ENCODE measurements at places on chromosomes 1 and 21.

DNA sequence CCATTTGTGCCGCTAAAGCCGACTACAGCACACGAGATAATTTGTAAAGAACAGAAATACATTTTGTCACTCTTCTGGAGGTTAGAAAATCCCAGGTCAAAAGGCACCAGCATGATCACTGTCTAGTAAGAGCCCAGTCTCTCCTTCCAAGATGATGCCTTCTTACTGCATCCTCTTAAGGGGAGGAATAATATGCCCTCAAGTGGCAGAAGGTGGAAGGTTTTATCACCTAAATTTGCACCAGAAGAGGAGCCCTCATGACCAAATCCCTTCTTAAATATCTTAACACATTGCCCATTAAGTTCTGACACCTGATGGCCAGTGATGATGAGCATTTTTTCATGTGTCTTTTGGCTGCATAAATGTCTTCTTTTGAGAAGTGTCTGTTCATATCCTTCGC is 326.7 kb upstream of the RGS18 start:
- DNase-seq, result no peak

- DNase-seq, result no peak
Observed at GRCh38 chr1:218292515-218292914, 7.4 kb downstream of the RRP15 start.

- no peak for DNase-seq
Observed at GRCh38 chr1:230749150-230749549, 2.0 kb downstream of the CAPN9 start.

DNA sequence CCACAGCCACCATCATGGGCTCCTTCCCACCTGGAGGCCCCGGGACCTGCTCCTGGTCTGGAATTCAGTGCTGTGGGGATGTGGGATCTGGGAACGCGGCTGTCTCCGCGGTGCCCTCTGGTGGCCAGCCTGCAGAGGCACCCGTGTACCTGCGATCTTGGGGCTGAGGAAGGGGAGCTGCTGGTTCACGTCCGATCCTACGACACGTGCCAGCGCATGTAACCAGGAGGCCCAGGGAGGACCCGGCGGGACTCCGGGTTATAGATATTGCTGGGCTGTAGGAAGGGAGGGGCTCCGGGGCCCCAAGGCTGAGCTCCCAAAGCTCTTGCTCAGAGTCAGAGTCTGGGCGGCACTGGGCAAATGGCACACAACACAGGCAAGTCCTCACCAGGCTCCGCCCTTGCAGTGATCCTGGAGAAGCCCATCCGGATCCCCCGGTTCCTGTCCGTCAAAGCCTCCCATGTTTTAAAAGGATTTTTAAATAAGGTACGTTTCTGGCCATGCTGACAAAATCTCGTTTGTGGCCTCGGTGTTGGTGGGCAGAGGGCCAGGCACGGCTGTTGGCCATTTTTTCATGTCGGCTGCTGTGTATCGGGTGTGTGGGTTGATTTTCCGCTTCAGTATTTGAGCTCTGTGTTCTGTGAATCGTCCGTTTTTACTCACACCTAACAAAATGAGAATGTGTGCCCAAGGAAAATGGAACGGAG is 20.1 kb downstream of the FAAP20 start:
- no peak for DNase-seq

- no peak for DNase-seq
Observed at GRCh38 chr1:200794506-200795065, 55.9 kb downstream of the CAMSAP2 start.

GRCh38 chr1:152043870-152044269 is 7.1 kb upstream of the S100A11 start:
- no peak for DNase-seq

GRCh38 chr1:246428542-246429308 is 78.4 kb downstream of the SMYD3 start:
- DNase-seq, result no peak

- no peak for DNase-seq
Observed at GRCh38 chr1:205637854-205638468, 6.2 kb upstream of the ELK4 start.

DNA sequence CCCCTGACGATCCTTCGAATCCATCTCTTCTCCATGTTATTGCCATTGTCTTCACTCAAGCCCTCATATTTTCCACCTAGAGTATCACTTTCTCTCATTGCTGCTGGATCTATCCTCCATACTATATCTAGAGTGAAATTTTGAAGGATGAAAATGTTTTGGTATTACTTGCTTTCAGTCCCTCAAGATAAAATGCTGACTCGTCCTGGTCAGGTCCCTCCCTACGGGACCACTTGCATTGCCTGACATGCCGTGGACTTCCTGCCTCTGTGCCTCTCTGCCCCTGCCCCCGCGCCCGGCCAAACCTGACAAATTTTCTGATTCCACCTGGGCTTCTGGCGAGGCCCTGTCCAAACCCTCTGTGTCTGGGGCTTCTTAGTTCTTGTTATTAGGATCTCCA is 23.6 kb downstream of the SPATA46 start:
- no peak for DNase-seq

- no peak for DNase-seq
Observed at GRCh38 chr1:205073511-205073910, 10.7 kb downstream of the TMEM81 start.

DNA sequence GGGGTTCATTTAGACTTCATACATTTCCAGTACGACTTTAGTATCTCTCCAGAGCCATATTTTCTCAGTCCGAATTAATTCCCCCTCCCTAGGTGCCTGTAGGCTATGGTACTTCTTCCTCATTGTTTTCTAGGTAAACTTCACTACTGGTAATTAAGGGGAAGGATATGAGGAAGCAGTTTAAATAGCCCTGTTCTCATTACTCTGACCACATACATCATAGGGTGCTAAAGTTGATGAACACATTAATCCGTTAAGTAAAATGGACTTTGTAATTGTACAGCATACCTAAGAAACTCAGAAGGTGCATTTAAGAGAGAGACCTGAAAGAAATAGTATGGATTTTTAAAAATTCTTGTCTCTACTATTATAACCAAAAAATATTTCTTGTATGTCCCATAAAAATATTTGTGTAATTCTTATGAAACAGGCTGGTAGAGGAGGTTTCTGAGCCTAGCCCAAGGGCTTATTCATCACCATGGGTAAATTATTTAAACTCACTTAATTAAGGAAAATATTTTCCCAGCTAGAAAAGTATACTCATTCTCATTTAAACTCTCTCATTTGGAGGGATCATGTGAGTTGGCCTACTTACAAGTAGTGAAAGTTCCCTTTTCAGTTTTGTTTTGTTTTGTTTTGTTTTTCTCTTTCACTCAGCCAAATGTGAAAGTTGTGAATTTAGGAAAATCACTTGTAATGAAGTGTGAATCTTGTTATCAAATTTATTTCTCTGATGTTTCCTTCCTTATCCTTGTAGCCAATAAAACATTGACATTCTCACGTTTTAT is 2.0 kb downstream of the PRMT6 start:
- DNase-seq, result no peak

GRCh38 chr1:160910170-160910750 is 25.3 kb upstream of the ITLN1 start:
- DNase-seq, result no peak

DNA sequence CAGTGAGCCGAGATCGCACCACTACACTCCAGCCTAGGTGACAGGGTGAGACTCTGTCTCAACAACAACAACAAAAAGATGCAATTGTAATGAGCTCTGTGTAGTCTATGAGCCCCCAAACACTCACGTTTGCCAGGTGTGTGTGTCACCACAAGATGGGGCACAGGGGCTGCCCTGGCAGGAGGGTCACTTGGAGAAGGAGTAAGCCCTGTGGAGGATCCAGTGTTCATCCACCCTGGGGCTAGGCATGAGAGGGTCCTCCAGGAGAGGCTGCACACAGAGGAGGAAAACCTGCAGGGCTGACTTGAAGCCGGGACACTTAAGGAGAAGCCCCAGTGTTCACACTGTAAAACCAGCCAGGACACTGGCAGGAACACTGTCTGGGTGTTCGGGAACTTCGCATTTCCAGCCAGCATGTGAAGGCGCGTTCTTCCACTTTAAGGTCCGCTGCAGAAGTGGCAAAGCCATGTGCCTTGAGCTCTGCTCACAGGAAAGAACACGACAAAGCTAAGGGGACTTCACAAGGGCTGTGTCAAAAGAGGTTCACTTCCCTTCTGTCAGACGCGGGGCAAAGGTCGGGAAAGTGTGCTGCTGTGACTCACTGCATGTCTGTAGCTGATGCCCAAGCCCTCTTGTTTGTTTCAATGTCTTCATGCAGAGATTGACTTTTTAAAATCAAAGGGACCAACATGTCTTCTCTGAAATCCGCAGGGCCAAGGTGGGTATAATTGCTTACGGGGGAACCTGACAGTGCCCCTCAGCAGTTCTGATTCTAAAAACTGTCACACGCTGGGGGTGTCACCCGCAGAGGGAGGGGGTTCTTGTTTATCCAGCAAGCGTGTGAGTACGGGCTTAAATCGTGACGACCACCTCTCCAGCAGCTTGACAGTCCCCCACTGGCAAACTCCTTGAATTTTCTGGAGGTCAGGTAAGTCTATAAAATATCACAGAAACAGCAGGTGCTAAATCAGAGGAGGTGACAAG is 102.8 kb downstream of the RIPK4 start:
- no peak for DNase-seq

DNA sequence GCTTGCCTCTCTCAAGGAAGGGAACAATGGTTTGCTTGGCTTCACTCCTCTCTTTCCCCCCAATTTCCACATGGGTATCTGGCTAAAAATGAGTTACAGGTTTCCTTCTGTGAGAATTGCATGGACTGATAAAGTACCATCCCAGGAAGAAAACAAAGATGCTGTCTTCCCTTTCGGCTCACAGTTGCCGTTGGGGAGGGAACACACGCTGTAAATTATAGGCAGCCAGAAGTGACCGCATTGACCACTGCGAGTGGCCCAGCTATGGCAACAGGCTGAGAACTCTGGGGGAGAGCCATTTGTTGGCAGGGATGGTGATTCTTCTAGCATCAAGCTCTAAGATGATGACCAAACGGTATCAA is 2.9 kb downstream of the RUNX1 start:
- DNase-seq, result no peak

DNA sequence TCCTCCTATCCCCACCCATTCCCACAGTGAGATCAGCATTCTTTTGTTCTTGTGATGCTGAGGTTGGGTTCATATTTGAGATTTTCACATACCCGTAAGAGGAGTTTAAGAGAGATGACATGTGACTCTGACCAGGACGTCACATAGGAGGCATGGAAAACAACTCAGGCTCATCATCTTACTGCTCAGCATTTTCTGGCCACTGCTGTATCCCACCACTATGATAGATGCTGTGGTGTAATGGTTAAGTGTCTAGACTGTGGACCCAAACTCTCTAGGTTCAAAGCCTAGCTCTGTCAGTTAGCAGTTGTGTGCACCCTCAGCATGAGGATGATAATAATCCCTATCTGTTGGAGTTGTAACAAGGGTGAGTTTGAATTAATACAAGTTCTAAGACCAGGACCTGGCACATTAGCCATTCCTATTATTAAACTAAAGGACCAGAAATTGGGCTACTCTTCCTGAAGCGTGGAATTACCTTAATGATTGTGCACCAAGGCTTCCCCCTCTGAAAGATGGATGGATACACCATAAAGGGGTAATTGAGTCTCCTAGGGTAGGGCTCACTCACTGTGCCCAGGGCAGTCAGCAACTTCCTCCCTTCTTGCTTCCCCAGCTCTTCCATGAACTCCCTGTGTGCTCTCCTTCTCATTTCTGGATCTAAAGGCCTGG is 40.9 kb downstream of the LGR6 start:
- no peak for DNase-seq

DNA sequence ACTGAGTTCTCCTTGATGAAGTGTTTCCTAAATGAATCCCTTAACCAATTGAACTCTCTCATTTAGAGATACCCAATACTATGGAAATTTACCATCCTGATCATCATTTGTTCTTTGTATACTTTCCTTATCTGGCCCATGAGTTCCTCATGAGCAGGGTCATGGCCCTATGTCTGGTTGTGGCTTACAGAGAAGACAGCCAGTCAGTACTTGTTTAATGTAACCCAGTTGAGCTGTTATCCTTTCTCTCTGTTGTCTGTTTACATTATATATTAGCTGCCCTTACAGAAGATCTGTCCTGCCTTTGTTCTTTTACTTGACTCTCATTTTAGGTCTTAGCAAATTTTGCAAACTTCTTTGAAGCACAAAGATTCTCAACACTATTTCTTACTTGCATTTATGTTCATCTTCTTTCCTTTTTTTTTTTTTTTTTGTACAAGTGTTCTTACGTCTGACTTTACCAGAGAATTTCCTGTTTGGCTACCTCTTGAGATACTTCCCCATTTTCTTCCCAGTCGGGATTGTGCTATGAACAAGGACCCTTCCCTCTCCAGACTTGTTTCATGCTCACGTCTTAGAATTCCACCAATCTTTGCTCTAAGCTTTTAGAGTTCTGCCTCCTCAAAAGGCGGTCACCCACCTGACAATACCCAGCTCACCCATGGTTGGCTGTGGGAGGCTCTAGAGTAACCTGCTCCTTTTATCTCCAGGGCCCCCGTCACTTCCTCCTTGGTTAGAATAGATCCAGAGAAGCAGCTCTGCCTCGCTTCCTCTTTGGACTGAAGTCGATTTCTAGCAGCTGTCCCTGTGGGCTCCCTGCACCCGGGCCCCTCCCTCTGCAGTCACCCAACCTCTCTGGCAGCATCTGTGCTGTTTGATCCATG is 53.6 kb upstream of the RUNX1 start:
- DNase-seq, result no peak

DNA sequence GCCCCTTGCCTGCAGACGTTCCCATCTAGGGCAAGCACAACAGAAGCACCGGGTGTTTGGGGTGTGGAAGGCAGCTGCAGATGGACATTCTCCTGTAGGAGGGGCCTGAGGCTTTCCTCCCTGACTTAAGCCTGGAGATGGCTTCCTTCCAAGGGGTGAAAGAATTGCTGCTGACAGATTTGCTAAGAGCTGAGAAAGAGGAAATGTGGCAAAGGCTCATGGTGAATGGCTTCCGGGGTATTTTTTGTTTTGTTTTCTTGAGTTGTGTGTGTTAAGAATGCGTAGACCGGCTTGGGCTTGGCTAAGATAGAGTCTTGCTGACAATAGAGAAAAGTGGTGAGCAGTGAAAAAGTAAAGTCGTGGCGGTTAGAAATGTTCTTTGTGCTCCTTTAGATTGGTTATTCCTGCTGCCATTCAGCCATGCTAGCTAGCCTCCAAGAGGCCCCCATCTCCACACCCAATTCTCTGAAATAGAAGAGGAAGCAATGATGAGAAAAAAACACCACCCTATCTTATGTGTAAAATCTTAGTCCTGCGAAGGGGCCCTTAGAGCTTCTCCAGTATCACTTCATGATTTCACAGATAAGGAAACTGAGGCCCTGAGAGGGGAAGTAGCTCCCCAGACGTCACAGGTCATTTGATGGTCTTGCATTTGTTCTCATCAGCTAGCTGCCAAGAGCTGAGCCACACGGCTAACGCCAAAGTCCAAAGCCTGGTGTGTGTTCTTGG is 36.9 kb downstream of the EIF2D start:
- DNase-seq, result no peak
